ENCODE measurements at places on chromosomes 6 and 20. TPM values are rescaled to one million over a fixed set of nuclear protein-coding genes. Genes with fewer than 3 reads are reported as not detected.

DNA sequence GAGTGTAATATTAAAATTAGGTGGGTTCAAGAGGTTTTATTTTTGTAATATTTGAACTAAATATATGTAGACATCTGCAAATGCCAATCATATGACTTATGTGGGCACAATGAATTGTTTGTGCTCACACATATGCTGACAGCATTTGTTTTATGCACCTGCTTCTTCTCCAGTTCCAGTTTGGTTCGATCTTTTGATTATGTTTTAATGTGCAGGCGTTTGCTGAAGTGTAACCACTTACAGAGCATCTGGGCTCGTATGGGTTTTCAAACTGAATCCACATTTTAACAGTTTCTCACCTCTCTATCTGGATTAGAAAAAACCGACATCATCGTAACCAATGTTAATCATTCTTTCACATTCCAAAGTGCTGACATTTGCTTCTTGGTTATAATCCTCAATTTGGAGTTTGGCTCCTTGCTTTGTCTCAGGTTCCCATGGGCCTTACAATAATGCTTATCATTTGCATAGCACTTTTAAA is 129.1 kb upstream of the SPACA1 start:
- no peak for DNase-seq

GRCh38 chr6:99885051-99885450 is 109.0 kb downstream of the MCHR2 start:
- peak; percentile 32 for DNase-seq

BEND6 gene
- total RNA-seq, result 11.7 TPM

- no peak for DNase-seq
Measured at GRCh38 chr6:44422531-44422930, 35.0 kb downstream of the CDC5L start.

DNA sequence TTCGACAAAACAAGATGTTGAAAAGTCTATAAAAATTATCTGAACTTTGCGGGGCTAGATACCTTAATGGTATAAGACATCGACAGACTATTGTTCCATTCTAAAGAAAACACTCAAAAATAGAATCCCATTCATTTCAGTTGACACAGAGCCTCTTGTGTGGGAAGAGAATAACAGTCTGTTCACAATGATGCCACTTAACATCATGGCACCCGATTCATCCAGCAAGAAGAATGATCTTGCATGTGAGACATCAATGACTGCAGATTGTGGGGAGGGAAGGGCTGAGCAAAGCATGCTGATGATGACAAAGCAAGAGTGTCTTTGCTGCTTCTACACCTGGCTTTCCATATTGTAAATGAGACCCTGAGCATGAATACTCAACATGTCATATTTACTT is 49.7 kb upstream of the ARMH2 start:
- DNase-seq, result no peak

- DNase-seq, result peak; percentile 81
Measured at GRCh38 chr20:13546497-13547131, 92.1 kb downstream of the TASP1 start.

DNA sequence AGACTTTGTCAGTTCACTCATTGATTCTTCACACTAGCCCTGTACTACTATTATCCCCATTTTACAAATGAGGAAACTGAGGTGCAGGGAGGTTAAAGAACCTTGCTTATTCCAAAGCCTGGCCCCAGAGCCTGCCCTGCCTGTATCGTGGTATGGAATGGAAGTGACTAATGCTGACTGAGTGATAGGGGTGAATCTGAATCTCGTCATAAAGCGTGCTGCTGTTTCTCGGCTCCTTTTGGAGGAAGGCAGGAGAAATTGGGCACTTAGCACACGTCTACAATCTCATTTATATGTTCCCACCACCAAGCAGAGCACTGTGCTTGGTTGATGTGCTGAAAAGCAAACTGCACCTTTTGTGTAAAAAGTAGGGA is 17.1 kb downstream of the GFRA4 start:
- DNase-seq, result no peak

DNA sequence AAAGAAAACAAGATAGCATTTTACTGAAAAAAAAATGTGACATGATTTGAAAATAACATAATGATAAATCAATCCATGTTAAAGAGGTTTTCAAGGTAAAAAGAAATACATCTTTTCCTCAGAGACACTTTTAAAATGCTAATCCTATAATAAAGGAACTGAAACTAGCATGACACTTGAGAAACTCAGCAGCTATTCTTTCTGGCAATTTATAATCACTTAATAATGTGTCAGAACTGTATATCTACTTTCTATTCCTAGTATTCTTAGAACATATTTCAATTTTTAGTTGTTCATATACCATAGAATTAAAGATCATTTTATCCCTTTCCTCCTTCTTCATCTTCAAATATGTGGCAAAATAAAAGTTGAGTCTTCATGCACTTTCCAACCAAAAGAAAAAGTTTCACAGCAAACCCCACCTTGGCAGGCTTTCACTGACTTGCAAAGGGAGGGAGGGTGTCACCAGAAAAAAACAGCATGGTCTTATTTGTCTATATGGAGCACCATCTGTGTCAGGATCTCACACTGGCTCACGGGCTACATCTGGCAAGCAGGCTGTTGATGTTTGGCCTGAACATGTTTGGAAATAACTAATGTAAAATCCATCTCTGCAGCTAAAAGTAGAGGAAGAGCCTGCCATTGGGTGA is 48.5 kb downstream of the FHL5 start:
- no peak for DNase-seq

TNNC2 gene
- total RNA-seq, result not detected

SLC22A23 gene
- total RNA-seq, result 8.2 TPM

DNA sequence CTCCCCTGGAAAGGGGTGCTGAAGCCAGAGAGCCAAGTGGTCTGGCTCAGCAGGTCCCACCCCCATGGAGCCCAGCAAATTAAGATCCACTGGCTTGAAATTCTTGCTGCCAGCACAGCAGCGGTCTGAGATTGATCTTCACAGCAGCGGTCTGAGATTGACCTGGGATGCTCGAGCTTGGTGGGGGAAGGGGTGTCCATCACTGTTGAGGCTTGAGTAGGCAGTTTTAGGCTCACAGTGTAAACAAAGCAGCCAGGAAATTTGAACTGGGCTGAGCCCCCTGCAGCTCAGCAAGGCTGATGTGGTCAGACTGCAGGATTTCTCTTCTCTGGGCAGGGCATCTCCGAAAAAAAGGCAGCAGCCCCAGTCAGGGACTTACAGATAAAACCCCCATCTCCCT is 41.3 kb upstream of the B3GAT2 start:
- DNase-seq, result no peak

RGS19 gene
- total RNA-seq, result 29.3 TPM

TMEM200A gene
- 21.9 TPM for total RNA-seq

DNA sequence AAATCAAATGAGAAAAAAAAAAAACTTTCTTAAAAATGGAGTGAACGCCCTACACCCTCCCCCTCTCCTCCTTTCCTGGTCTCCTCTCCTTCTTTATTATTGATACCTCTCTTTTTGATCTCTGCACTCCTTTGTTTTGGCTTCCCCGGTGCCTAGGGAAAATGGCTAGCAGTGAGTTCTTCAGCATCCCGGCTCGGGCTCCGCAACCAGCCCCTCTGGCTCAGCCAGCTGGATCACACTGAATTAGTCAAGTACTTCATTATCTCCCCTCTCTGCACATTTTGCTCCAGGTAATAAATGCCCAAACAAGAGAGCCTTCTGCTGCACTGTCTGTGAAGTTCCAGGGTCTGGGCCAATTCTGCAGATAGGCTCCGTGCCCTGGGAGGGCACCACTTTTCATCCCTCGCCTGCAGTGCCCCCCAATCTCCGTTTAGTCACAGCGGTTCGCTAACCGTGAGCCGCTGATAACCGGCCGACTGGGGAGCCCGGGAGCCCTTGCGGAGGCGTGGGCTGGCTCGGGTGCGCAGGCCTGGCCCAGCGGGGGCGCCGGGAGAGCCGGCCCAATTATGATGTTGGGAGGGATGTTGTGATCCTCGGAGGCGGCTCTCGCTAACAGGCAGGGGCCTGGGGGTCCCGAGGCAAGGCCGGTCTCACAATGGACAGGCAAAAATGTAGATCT is 301.9 kb downstream of the TFAP2A start:
- DNase-seq, result no peak

DNA sequence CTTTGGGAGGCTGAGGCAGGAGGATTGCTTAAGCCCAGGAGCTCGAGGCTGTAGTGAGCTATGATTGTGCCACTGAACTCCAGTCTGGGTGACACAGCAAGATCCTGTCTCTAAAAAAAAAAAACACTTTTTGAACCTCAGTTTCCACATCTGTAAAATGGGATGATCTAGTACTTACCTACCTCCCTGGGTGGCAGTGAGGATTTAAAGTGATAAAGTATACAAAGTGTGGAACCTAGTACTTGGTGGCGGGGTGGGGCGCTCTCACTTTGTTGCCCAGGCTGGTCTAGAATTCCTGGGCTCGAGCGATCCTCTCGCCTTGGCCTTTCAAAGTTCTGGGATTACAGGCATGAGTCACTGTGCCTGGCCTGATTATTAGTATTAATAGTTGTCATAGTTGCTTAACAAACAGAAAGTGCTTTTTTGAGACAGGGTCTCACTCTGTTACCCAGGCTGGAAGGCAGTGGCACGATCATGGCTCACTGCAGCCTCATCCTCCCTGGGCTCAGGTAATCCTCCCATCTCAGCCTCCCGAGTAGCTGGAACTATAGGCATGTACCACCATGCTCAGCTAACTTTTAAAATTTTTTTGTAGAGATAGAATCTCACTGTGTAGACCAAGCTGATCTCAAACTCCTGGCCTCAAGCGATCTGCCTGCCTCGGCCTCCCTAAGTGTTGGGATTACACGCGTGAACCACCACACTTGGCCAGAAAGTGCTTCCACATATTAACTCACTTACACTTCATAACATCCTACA is 7.0 kb upstream of the PLTP start:
- DNase-seq, result no peak

IL17A gene
- total RNA-seq, result not detected

GRCh38 chr6:100839419-100839818 is 41.7 kb downstream of the ASCC3 start:
- no peak for DNase-seq

GRCh38 chr6:97963193-97963592 is 680.2 kb upstream of the MMS22L start:
- DNase-seq, result peak; percentile 72

- DNase-seq, result no peak
Measured at GRCh38 chr6:111605100-111605751, 452 bp downstream of the TRAF3IP2 start.

SMLR1 gene
- not detected for total RNA-seq

GRCh38 chr6:42688281-42688680 is 34.1 kb downstream of the PRPH2 start:
- DNase-seq, result no peak

- DNase-seq, result no peak
Measured at GRCh38 chr6:115468272-115469005, 592.3 kb downstream of the FRK start.

YTHDF1 gene
- 27.0 TPM for total RNA-seq

GRCh38 chr20:19855416-19855815 is 97.4 kb downstream of the RIN2 start:
- no peak for DNase-seq

GRCh38 chr20:5150226-5151076 is 23.6 kb downstream of the CDS2 start:
- peak; percentile 48 for DNase-seq

GJA10 gene
- total RNA-seq, result not detected

TBXT gene
- not detected for total RNA-seq

- DNase-seq, result no peak
Measured at GRCh38 chr20:63876489-63877036, 11.5 kb downstream of the TPD52L2 start.

DNA sequence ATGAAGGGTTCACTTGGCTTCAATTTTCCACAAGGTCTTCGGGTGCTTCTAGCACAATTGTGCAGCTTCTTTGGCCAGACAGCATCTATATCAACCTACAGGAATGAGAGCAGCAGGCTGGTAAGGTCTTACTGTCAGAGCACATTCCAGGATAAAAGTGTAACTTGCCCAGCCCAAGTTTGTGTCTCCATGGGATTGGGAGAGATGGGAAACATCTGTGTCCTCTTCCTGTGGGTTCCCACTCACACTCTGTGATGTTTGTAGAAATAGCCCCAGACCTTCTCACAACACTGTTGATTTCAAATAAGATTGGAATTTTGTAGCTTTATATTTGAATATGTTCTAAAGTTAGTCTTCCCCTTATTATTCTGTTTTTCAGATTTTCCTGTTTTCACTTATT is 83.4 kb upstream of the RGS17 start:
- no peak for DNase-seq

- DNase-seq, result no peak
Measured at GRCh38 chr20:46430921-46431712, 24.7 kb upstream of the ELMO2 start.

KCNQ5 gene
- 6.7 TPM for total RNA-seq

BPIFB2 gene
- total RNA-seq, result not detected

GRCh38 chr6:139533573-139534471 is 159.4 kb upstream of the CITED2 start:
- peak; percentile 53 for DNase-seq

DNA sequence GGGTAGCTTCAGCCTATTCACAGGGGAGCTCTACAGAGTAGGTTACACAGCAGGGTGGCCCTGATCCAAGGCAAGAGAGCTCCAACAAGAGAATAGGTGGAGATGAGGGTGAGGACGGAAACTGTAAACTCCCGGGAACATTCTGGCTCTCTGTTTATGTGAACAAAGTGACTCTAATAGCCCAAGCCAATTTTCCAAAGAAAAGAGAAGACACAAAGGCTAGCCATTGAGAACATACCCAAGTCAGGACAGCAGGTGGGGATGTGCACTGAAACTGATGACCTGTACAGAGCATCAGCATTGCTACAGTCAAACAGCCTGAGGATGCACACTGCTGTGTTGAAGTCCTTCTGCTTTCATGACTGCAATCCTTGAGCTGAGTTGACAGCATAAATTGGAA is 136.0 kb upstream of the TOP1 start:
- no peak for DNase-seq

DNA sequence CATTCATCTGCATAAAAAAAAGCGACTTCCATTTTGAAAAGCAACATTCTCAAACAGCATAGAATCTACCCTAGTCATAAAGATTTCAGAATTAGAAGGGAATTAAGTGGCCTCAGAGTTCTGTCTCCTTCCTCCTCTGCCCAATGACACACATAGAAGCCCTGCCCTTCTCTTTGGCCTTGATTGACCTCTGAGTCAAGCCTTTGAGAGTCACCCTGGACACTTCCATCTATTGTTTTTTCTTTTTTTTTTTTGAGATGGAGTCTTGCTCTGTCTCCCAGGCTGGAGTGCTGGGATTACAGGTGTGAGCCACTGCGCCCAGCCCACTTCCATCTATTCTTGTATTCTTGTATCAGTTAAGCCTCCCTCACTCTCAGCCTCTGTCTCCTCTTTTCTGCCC is 44.8 kb upstream of the CTNNBL1 start:
- peak; percentile 33 for DNase-seq

DNA sequence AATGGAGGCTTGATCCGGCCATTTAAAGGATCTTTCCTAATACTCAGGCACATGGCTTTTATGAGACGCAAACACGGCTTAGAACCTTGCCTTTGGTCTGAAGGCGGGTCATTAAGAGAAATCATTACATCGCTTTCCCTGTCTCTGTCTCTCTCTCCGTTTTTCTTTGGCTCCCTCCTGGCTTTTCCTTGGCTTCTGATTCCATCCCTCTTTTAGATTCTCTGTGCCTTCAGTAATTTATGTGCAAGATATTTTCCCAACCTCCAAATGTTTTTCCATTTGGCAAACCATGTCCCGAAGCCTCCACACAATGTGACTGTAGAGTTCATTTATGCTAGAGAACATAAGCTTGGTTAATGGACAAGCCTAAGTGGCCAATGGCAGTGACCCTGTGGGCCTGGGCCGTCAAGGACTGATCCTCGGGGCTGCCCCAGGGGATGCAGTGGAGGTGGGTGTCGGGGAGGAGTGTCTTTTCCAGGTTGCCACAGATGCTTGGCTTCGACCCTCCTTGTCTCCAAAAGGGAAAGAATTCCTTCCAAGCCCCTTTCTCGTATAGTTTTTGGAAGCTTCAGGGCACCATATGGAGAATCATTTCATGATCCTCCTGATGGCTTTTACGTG is 157.0 kb downstream of the SCML4 start:
- DNase-seq, result no peak
